ENCODE measurements at places on chromosomes 16 and 17.

GRCh38 chr17:75914643-75915267 is 10.1 kb upstream of the MRPL38 start:
- DNase-seq, result no peak

- DNase-seq, result no peak
Measured at GRCh38 chr17:15884731-15885130, 60.2 kb upstream of the ADORA2B start.

GRCh38 chr17:8927395-8927794 is 38.1 kb downstream of the PIK3R5 start:
- DNase-seq, result no peak

GRCh38 chr17:61459142-61459809 is 7.1 kb downstream of the TBX4 start:
- no peak for DNase-seq

DNA sequence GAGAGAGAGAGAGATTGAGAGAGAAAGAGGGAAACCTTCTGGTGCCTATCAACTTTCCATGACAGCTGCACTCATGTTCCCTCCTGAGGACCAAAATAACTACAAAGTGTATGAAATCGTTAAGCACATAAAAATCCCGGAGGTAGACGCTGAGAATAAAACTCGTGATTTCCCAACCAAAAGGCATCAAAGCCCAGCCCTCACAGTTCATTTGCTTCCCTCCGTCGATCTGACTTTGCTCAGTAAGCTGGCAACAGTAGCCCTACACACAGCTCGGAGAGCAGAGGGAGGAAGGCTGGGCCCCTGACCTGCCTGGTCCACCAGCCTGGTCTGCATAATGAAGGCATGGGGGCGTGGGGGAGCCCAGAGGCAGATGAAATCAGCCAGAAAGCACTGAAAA is 273.9 kb upstream of the ZFHX3 start:
- no peak for DNase-seq

GRCh38 chr17:9231449-9232154 is 210.3 kb downstream of the NTN1 start:
- no peak for DNase-seq

- DNase-seq, result no peak
Measured at GRCh38 chr16:66746048-66746447, 5.4 kb downstream of the DYNC1LI2 start.

DNA sequence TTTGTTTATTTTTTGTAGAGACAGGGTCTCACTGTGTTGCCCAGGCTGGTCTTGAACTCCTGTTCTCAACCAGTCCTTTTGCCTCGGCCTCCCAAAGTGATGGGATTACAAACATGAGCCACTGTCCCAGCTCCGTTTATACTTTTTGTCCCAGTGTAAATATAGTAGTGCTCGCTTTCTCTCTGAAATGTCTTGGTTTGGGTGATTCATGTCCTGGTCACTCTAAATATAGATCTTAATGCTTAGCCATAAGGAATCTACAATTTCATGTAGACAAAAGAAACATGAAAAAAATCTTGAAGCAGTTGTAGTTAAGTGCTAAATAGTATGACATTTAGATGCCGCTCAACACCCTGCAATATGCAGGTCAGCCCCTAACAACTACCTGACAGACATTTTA is 126.9 kb downstream of the KATNIP start:
- DNase-seq, result no peak

DNA sequence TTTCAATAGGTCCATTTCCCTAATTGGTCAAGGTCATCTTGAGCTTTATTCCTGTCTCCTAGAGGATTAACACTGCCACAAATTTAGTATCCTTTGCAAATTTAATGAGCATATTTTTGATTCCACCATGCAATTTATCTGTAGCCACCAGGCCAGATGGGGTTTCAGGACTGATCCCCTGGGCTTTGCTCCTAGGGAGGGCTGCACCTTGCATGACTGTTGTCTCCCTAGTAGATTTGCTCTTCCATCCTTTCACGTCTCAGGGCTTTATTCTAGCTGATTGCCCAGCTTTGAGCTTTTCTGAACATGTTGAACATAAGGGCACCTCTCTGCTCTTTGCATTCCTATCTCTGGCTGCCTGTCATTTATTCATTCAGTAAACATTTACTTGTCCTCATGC is 7.7 kb upstream of the KCNH6 start:
- no peak for DNase-seq

DNA sequence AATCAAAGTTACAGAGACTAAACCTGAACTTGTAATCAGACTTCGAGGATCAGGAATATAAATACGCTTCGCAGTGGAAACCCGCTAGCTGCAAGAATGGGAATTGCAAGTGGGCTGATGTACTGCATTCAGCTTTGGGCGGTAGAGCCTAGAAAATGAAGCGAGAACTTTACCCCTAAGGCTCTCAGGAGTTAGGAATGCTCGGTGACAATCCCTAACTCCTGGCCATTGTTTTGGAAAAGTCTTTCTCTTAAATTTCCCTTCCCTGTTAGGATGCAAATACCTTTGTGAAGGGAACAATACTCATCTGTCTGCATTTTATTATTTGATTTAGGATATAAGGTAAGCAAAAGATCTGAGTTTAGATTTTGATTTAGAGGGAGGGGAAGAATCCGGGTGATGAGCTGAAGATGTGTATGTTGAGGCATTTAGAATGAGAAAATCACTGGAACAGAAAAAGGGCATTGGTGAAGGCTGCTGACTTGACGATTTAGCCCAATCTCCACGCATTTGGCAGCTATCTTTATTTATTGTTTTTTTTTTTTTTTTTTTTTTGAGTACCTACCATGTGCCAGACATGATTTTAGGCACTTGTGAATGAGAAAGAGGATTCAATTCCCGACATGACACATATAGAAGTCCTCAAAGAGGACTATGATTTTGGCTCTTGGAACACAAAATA is 2.2 kb upstream of the TOX3 start:
- DNase-seq, result no peak

DNA sequence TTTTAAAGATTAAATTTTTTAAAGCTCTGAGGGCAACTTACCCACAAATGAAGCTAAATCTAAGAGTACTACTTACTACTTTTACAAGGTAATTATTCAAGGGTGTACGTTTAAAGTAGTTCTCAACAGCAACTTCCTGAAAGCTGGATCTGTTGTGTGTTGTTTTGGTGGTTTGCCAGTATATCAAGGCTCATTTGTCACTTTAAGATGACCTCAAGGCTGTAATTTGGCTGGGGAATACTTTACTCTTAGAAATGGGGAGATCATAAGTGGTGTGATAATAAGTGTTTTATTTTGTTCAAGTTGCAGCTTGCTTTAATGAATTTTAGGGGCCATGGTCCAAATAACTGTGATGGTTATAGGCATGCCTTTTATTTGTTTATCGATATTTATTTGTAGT is 30.4 kb downstream of the AP2B1 start:
- DNase-seq, result no peak

DNA sequence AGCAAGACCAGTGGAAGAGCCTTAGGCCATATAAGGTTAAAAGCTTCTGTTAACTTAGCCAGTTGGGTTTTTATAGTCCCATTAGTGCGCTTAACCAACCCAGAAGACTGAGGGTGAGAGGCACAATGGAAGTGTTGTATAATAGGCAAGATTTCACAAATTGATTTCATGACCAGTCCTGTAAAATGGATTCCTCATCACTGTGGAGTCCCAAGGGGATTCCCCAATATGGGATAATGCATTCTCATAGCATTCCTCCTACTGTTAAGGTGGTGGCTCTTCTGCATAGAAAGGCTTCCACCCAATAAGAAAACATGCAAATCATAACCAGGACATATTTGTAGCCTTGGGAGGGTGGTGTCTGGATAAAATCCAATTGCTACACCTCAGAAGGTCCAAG is 22.1 kb upstream of the B4GALNT2 start:
- no peak for DNase-seq

- DNase-seq, result no peak
Measured at GRCh38 chr17:63685041-63685440, 14.9 kb downstream of the LIMD2 start.

DNA sequence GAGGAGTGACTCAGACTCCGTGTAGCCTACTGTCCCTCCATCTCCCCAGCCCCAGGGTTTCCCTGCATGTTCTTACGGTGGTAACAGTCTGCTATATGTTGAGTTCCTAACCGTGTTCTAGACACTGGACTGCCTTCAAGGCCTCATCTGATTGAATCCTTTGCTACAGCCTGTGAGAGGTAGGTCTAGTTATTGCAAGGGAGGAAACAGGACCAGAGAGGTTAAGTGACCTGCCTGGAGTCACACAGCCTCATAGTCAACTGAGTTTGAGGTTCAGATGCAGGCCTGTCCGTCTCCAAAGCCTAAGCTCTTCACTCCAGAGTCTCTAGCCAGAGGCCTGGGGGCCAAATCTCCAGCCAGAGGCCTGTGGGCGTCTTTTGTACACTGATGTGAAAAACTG is 98.0 kb downstream of the SDR42E1 start:
- no peak for DNase-seq

DNA sequence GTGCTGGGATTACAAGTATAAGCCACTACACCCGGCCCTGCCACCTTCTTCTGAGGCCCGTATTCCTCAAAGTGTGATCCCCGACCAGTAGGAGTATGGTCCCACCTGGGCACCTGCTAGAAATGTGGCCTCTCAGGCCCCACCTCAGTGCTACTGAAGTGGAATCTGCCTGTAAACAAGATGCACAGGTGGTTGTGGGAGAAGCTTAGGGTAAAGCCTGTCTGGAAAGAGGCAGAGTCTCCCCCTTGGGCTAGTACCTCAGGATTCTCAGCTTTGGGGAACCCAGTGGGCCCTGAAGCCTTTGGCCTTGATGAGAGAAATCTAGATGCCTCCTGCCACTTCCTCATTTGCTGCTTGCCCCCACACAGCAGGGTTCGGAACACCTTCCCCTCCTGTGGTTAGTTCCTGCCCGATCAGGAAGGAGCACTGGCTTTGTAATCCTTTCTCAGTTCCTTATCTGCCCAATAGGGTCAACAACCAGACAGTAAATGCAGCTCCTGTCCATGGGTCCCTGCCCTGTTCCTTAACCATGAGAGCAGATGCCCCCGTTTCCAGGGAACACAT is 25.2 kb downstream of the TK2 start:
- no peak for DNase-seq

DNA sequence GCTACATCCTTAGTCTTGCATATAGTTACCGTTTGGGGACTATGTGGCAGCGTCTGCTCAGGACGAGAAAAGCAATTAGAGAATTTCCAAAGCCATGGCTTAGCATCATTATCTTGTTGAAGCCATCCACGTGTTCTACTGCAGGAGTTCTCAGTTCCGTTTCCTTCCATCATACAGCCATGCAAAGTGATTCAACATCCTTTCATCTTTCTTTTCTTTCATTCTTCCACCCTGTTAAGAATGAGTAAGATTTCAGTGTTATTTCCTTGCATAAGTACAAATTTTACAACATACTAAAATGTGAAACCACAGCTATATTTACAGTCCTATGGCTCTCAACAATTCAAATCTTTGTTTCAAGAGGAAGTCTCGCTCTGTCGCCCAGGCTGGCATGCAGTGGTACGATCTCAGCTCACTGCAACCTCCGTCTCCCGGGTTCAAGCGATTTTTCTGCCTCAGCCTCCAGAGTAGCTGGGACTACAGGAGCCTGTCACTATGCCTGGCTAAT is 3.8 kb downstream of the MARF1 start:
- DNase-seq, result peak; percentile 23

DNA sequence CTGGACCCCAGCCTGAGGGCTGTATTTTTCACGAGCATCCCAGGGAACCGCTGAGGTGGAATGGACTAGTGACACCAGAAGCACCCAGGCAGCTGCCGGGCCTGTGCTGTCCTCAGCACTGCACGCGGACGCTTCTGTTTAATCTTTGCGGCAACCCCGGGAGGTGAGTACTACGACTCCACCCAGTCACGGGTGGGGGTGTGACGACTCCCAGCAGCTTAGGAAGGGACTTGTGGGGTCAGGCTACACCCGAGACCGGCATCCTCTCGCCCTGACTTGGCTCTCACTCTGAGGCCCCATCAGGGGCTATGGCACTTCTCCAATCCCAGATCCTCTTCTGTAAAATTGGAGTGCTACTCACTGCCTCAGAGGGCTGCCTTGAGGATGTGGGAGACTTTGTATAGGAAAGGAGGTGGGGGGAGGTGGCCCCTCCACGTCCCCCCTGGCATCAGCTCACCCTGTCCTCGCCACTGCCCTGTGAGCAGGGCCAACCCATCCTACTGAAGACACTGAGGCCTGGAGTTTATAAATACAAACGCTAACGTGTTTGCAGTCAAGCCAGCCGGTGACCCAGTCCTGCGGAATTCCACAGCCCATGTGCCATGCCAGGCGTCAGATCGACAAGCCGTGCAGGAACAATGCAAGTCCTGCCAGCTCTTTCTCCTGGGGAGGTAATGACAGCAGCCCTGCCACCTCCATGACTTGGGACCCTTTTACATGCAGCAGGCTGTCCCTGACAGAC is 44.4 kb downstream of the PPL start:
- no peak for DNase-seq

GRCh38 chr17:28188841-28189263 is 130.1 kb upstream of the TMEM97 start:
- DNase-seq, result no peak

GRCh38 chr17:50719924-50720794 is 756 bp downstream of the LUC7L3 start:
- DNase-seq, result no peak

- DNase-seq, result no peak
Measured at GRCh38 chr16:54286366-54287130, at the start of gene IRX3. Gene IRX3 (minus strand): TSS chr16:54286787. CDS start chr16:54286050, 737 bp downstream.

DNA sequence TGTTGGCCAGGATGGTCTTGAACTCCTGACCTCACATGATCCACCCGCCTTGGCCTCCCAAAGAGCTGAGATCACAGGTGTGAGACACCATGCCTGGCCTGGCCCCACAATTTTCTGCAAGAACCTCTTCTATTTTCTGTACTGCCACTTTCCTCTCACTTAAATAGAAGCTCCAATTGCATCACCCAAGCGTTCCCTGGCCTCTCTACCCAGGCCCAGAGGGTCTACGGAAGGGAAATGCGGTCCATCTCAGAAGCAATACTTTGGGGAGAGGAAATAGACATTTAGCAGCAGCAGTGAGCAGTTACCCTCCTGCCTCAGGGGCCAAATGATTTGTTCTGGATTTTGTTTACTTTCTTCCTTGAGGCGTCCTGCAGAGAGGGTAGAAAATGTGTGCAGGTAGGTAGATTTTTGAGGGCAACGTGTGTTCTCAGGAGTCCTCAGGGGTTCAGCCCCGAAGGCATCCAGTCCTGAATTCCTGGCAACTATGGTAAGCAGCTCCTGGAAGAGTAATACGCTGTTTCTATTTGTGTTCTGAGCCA is 11.0 kb downstream of the SLC6A4 start:
- no peak for DNase-seq

DNA sequence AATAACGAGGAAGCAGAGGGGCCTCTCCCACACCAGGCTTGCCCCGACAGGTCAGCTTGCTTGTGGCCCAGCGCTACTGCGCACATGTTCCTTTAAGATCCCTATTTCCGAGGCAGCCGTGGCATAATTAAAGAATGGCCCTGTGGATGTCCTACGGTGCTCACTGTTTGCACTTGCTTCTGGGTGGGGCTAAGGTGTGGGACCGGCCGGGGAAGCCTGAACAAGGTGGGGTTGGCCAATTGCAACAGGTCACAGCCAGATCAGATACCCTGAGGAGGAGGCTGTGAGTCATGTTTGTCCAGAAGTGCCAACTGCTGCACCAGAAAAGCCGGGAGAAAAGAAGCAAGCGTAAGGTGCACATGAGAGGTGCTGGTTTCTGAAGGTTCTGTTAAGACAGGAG is 158.5 kb upstream of the CACNG5 start:
- DNase-seq, result no peak
